ENCODE measurements at places on chromosomes 7 and 10.

GRCh38 chr10:125137601-125138438 lies 22.5 kb downstream of the CTBP2 start:
- peak; percentile 82 for DNase-seq

DNA sequence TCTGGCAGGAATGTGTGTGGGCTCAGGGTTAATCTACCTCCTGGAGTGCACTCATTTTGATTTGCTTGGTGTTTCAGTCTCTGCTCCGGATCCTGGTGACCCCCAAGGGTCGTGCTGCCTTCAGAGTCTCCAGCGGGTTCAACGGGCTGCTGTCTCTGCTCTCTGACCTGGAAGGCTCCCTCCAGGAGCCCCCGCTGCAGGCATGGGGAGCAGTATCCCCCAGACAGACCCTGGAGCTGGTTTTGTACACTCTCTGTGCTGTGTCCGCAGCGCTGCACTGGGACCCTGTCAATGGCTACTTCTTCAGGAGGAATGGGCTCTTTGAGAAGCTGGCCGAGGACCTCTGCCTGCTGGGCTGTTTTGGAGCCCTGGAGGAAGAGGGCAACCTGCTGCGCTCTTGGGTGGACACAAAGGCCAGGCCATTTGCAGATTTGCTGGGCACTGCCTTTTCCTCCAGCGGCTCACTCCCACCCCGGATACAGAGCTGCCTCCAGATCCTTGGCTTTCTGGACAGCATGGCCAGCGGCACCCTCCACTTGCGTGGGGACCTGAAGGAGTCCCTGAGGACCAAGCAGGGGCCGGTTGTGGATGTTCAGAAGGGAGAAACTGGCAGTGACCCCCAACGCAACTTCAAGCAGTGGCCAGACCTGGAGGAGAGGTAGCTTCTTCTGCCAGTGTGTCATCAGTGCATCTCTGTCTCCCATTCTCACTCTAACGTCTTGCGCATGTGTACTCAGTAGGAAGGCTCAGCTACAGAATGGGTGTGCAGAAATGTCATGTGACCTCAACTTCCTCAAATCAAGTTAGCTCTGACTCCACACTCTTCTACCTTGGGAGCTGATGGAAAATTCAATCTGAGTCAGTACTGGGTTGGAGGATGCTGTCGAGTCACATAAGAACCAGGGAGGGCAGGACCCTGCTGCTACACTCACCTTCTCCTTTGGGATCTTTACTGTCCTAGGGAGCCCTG lies 58.5 kb downstream of the WDFY4 start:
- DNase-seq = no peak

DNA sequence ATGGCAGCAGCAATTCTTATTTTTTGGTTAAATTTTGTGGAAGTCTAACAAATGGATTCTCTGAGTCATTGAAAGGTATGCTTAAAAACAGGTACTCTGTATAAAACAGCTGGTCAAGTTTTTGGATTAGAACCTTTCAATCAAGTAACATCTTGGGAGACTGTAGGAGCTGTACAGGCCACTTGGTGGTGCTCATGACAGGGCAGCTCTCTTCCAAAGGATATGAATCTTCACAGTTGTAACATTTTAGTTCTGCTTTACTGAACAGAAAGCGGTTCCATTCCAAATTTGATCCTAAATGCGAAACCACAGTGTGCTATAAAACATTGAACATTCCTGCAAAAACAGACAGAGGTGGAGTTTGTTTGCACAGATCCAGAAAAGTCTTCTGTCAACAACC lies 44.5 kb upstream of the AGR3 start:
- peak; percentile 31 for DNase-seq

DNA sequence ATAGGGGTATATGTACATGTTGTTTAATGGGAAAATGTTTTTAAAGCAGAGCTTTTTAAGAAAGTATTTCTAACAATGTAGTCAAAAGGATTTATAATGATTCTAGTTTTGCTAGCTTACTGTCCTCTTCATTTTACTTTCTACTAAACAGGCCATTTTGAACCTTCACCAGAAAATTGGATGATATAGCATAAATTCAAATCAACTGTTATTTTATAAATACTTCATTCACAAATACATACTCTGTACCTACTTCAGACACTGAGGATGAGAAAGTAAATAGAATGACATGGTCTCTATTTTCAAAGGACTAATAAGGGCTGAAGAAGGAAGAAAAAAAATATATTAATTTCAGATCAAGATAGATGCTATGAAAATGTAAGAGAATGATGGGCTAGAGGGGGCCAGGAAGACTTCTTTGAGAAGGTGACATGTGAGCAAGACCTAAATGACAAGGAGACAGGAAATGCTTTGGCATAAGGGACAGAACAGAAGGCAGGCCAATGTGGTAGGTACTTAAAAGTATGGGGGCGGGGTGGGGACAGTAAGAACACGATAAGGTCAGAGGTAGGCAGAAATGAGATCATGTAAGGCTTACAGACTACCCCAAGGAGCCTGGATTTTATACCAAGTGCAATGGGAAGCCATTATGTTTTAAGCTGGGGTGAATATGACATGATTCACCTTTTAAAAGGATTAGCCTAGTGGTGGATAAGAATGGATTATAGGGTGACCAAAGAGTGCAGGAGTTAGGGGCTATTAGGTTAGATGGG lies 5.2 kb downstream of the NAMPT start:
- no peak for DNase-seq

- peak; percentile 97 for DNase-seq
Measured at GRCh38 chr7:20786779-20787659, at the start of gene SP8. Gene SP8 (minus strand): TSS chr7:20786886. CDS start chr7:20786798, 88 bp downstream.

- no peak for DNase-seq
Measured at GRCh38 chr7:13257661-13258060, 570.2 kb downstream of the ARL4A start.

DNA sequence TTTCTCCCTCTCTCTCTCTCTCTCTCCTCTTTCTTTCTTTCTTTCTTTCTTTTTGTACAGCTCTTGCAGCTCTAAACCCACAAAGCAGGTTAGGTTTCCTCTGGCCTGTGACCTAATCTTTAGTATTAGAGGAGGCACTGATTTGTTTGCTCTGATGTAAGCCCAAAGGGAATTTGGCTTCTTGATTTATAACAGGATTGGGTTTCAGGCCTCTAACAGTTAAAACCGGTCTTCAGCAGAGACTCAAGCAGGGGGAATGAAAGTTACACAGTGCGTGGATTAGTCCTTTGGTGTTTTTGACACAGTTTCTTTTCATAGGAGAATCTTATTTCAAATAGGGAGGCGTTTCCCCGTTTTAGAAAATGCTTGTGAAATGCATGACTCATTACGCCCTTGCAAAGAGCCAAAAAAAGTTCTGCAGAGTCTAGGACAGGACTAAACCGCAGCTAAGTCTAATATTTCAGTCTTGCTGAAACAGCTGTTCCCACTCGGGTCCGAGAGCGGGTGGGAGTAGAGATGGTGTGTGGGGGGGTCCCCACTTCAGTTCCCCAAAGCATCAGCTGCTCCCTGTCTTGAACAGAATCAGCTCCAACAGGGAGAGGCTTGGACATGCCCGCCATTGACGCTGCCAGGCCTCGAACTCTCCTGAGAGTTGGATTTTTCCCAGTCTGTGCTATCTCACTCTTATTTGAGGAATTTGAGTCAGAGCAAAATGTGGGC lies 296.5 kb upstream of the PITRM1 start:
- DNase-seq = no peak

DNA sequence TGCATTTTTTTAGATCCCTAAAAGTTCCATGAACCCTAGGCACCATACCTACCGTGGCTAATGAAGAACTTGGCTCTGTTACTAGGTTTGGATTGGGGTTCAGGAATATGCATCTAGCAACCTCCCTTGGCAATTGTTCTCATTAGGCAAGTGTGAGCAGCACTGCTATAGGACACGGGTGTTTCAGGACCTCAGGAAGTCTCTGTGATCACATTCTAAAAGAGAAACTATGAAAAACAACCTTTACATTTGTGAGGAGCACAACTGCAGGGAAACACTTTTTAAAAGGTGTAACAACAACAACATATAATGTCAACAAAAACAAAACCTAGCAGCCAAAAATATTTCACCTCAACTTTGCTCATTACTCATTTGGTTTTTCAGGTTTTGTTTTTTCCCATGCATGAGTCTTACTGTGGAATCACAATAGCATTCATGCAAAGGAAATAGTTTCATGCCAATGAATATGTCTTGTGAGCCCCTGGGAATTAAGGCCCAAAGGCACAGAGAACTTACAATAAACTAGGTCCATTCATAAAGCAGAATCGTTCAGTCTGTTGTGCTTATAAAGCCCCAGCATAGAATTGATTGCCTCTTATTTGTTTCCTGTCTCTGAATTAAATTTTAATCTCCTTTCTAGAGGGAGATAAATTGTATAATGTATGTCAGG lies 255.7 kb upstream of the DGKB start:
- DNase-seq = no peak

DNA sequence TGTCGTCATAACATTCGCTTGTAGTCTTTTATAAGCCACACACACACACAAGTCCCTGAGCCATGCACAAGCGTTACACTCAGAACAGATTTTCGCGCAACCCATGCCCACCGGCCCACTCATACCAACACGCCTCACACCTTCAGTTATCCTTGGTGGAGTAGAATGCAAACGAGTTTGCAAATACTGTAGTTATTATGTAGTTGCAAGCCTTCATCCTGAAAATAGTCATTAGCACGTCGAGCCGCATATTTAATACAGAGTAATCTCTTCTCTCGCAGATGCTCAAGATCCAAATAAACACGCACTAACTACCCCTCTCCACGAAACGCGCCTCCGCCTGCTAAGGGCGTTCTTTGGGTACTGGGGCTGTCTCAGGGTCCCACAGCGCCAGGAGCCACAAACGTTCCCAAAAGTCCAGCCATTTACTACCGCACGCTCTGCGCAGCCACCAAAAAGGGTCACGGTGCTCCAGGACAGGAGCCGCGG lies 1.8 kb downstream of the NKX2-3 start:
- DNase-seq = no peak

GRCh38 chr10:56844978-56845529 lies 484.0 kb upstream of the ZWINT start:
- DNase-seq = no peak

DNA sequence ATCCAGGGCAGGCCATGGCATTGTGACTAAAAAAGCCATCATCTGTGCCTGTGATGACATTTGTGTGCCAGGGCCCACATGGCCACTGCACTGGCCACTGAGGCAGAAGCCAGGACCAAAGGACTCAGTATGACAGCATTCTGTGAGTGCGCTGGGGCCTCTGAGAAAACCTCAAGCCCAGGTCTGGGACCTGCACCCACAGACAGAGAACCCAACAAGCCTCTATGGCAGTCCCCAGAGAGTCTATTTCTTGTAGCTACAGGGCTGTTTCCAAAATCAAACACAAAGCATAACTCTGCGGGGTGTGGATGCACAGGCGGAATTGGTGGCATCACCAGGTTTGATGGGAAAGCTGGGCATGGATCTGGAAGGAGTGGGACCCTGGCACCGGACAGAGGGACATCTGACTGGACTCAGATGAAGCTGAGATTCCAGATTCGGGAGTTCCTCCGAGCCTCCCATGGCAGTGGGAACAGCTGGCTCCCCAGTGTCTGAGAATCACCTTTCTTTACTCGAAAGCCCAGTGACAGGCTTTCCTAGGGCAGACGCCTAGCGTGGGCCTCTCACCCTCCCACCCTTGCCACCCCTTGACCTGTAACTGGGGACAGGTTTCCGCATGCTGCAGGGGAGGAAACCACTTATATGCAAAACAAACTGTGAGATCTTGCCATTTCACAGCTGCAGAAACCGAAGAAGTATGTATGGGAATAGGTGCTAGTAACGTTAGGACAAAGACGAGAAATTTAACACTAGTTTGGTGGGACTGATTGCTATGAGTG lies 70.6 kb upstream of the RHEB start:
- DNase-seq = no peak

DNA sequence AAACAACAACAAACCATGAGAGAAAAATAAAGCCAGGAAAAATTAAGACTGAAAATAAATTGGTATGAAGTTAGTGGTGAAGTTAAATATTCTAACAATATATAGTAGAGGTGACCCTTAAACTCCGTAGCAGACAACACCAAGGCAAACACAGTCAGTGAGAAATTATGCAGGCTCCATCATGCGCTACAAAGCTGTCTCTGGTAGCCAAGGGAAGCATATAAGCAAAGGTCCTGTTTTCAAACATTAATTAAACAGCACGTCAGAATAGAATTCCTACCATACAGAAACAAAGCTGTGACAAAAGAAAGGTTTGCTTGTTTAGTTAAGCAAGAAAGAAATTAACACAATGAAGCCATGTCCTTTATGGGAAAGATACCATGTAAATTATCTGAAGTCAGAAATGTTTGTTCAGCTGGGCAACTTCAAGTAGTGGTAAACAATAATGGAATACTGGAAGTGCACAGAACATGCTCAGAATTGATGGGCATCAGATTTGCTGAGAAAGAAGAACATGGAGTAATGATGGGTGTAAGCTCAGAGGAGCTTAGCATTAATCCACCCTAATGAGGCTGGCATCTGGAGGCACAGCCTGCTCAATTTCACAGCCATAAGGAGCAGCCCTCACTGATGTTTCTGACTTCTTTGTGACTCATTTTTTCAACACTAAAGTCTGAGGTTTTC lies 75.7 kb downstream of the IGF2BP3 start:
- peak; percentile 99 for DNase-seq

GRCh38 chr10:49429458-49429857 lies 33.6 kb upstream of the DRGX start:
- DNase-seq = no peak

DNA sequence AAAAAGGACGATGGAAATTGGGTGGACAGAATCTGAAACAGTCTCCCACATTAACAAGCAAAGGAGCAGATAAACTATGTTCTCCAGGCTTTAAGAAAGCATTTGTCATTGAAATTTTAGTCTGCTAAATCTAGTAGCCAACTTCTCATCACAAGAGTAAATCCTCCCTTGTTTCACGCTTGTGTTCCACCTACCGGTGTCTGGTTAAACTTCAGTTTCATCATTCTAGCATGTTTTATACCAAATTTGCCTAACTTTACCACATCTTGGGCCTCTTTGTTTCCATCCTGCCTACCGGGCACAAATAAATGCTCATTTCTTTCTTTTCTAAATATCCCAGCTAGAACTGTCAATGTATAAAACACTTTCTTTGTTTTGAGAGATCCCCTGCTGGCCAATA lies 5.8 kb downstream of the LIPA start:
- no peak for DNase-seq

GRCh38 chr7:149027611-149028345 lies 527 bp downstream of the PDIA4 start:
- peak; percentile 70 for DNase-seq

DNA sequence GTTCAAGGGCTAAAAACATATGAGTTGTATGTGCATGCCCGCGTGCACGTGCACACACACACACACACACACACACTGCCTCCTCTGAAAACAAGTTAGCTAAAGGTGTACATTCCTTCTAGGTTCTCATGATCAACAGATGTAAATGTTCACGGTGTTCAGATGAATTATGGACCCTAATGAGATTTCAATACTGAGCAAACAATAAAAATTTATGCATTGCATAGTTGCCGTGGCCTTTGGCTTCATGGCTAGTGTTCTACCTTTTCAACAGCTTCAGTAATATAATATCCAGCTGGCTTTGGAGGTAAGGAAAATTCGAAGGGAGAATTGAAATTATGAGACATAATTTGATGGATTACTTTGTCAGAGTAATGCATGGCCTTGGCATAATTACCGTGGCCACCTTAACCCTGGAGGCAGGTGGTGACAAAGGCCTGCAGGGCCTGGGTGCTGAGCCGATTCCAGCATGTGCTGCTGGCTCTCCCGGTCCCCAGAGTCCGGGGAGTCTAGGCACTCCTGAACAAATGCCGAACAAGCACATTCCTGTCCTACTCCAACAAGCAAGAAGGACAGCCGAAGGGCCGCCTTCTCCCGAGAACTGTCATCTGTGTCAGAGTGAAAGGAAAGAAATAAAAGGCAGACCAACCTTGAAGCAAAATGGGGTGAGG lies 166.6 kb upstream of the TCF7L2 start:
- peak; percentile 16 for DNase-seq

- no peak for DNase-seq
Measured at GRCh38 chr7:93981480-93981874, 22.7 kb downstream of the BET1 start.
